Transverse colon (tissue), 4 donors: ENCODE measurements at places on chromosomes 12 and 14.

- DNase-seq: no peak
Observed at GRCh38 chr12:60174941-60175340, 579.1 kb downstream of the SLC16A7 start.

GRCh38 chr12:72075401-72075800, 136.8 kb downstream of the TPH2 start:
- DNase-seq: no peak

GRCh38 chr12:108665608-108666202, 32.0 kb upstream of the SELPLG start:
- DNase-seq: no peak

GRCh38 chr14:102927878-102928411, 5.5 kb downstream of the AMN start:
- DNase-seq: peak; percentile 54
